ENCODE measurements at places on chromosomes 6 and 20.

GRCh38 chr6:158648682-158649131 lies 1.1 kb upstream of the SYTL3 start:
- DNase-seq: no peak

DNA sequence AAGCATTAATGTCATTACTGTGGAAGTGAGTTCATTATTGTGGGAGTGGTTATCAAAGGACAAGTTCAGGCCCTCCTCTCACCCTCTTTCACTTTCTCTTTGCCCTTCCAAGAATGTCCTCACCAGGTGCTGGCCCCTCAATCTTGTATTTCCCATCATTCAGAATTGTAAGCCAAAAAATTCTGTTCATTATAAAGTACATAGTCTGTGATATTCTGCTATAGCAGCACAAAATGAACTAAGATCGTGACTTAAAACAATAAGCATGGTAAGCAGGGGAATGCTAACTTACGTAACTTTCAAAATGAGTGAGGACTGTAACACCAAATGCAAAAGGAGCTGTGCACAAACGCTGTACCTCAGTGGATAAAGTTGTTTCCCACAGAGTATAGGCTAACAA lies 515.7 kb upstream of the BTBD3 start:
- DNase-seq: no peak

DNA sequence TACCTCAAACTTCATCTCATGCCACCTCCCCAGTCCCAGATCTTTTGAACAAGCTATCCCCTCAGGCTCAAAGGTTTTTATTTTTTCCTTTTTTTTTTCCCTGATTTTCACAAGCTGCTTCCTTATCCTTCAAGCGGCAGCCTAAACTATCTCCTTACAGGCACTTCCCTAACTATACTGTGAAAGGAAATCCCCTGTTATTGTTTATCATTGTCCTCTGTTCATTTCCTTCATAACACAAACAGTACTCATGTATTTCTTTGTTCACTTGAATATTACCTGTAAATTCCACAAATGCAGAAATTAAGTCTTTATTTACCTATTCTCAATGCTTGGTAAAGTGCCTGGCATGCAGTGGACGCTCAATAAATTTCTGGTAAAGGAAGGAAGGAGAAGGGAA lies 48.9 kb downstream of the ME1 start:
- DNase-seq: no peak

DNA sequence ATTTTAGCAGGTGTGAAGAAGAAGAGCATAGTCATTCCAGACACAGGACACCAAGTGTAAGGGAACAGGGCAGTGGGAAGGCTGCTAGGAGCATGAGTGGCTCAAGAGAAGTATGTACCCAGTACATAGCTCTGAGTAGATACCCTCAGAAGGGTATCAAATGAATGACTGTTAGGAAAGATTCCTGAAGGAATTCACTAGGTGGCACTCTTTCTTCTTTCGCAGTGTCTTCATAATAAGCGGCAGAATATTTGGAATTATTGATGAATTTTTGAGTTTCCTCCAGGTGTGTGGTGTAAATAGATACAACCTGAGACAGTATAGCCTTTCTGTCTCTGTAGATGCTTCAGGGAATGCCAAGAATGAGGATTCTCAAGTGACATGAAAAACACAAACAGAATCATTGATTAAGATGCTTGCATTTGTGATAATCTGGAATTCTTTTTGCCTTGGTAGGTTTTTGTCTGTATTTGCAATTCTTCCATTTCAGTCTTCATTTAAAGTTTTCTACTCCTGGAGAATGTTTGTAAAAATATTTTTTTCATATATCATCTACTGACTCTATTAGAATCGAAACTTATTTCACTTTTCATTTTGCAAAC lies 264.3 kb upstream of the RIMS1 start:
- peak; percentile 19 for DNase-seq

GRCh38 chr6:157460182-157460999 lies 79.4 kb downstream of the ZDHHC14 start:
- DNase-seq: no peak

- no peak for DNase-seq
Observed at GRCh38 chr20:14687313-14687712, 349.9 kb upstream of the FLRT3 start.

DNA sequence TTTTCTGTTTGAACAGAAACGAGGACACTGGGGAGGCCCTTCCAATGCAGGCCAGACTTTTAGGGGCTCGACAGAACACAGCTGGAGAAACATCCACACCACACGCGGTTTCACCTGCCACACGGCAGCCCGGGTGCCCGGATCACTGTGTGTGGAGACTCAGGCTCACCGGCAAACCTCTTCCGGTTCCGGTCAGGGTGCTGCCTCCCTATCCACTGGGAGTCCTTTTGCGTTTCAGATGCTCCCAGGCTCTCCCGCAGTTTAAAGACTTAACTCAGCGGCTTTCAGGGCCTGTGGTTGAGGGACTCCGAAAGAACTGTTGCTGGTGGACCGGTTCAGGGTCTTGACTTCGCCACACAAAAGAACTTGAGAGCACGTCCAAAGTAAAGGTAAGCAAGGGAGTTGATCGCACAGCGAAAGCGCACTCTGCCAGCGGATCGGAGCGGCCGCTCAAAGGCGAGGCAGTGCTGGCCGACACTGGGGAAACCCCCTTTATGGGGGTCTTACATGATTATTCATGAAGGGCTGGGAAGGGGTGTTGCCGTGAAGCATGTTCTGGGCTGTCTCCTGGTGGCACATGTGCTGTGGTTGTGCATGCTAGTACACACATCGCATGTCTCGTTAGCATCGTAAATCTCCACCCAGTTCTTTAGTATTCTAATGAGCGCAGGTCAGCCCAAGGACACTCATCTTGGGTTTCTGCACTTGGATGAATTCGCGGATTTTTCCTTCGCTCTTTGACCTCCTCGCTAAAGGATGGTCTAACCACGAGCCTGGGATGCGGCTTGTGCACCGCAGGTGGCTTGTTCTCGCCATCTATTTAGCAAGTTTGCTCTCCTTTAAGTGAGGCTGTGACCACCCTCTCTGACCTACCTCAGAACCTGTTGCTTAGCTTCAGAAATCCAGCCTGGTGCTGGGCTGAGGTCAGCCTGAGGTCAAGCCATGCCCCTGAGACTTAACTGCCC lies 180.3 kb downstream of the CDH26 start:
- DNase-seq: peak; percentile 81

DNA sequence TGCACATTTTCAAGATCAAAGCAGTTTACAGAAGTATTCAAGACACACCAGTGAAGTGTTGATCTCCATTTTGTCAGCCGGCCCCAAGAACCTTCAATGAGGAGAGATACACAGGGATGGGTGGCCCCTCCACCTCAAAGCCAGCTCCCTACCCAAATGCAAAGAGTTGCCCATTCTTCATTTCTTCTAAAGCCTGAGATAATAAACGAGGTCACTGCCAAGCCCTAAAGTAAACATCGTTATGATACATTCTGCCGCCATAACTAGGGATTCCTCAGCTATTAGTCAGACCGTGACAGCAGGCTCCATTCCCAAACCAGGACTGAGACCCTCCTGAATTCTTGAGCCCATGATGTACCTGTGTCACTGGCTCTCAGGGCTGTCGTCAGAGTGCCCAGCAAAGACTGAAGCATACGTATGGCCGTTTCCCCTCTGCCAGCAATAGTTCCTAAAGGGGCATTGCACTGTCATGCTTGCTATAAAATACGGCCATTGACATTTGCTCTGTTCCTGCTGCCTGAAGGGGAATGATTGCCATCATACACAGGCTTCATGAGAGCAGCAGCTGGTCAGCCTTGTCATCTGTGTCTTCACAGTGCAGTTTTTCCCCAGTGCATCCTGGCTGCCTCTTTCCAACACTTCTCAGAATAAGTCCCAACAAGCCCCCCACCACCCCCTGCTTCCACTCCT lies 41.7 kb downstream of the ISM1 start:
- DNase-seq: no peak

- no peak for DNase-seq
Observed at GRCh38 chr6:35163836-35164235, 22.7 kb upstream of the TCP11 start.

DNA sequence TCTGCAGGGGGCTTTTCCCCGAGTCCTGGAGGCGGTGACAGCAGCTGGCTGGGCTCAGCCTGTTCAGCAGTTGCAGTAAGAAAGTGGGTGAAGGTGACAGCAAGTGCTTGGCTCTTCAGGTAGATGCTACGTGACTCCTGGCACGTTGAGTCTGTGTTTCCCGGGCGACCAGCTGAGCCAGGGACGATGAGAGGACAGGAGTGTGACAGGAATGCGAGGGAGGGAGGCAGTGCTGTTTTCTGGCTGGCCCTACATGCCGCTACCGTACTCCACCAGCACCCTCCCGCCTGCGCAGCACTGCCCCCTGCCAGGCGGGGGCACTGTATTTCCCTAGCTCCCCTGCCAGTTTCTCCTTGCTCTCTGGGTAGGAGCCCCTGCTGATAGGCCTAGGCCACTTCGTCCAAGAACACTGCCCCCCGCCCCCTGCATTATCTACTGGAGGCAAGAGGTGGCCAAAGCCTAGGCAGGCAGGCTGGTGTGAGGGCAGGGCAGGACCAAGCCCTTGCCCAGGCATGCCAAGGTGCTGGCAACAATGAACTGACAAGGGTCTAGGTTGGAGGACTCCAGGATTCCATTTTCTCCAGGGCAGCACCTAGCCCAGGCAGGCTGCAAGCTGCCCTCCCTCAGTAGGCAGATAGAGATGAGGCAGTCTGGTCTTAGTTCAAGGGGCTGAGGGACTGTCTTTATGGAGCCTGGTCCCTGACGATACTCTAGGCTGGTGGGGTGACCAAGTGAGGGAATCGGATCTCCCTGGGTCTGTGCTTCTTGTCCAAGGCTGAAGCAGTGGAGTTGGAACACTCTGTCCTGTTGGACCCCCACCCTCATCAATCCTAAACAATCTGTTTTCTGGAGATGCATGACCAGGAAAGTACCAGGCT lies 19.2 kb downstream of the MRPS18A start:
- peak; percentile 93 for DNase-seq

DNA sequence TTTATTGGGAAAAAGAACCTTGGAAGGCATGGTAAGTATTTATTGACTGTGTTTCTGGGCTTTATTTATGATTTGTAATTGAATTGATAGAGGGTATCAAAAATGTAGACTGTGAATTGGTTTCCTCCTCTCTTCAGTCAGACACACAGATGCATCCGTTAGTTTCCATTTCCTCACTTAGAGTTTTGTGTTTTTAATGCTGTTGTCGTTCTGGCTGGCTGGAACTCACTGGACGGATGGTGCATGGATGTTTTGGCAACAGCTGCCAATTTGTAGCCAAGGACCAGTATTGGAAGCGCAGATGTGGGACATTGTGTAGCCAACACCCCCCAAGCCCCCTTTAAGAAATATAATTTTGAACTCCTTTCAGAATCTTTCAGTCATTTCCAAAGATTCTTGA lies 134.5 kb downstream of the JARID2 start:
- DNase-seq: no peak

DNA sequence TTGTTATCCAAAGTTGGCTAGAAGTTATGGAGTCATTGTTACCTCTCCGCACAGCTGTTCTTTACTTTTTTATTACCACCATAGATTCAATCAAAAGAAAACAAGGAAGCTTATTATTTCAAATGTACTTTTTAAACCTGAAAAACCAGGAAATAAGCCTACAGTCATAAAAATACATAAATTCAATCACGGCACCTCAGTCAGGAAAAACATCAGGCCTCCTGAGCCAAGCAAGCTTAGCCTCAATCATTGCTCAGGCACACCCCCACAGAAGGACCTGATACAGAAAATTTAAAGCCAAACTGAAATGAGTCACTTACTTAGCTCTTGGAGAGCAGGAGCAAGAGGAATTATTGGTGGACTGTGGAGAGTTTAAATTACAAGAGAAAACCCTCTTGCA lies 44.3 kb downstream of the MARCKS start:
- no peak for DNase-seq

- DNase-seq: no peak
Observed at GRCh38 chr6:96142142-96142541, 126.4 kb downstream of the FUT9 start.

DNA sequence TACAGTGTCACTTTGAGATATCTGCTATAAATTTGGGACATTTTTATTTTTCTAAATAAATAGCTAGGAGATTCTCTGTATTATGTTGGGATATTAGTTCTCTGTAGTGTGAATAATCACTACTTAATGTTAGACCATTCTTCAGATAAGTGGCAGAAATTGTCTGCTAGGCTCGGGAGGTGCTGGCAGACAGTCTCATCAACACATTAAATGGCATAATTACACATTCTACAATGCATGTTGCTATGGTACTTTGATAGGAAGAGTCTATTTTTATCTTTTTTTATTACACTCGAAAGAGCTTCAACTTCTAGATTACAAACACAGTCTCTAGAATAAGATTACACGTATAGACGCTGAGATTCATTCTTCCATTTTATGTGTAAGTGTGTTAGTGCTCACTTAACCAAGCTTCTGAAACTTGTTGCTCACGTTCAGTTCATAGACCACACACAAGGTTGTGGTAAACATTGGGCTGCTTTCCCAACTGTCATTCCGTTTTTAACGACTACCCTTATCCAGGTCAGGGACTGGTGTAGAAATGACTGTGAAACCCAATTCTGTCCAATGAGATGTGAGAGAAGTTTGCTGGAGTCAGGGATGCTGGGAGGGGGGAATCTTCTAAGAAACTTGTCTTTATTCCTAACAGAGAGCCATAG lies 78.6 kb downstream of the TPBG start:
- no peak for DNase-seq

DNA sequence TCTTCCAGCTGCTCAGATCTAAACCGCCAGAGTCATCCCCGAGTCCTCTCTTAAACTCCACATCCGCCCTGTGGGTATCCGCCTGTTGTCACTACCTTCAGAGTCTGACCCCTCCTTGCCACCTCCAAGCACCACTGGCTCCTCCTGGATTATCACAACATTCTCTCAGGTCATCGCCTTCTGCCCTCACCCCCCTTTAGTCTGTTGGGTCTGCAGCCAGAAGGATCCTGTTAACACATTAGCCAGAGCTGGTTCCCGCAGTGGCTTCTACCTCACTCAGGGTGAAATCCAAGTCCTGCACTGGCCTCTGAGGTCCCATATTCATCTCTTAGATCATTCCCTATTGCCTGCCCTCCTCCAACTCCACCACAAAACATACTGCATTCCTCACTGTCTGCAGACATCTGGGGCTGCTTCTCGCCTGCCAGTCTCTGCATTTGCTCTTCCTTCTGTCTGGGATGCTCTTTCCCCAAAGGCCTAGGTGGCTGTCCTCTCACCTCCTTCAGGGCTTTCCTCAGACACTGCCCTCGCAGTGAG lies 34.1 kb downstream of the TNXB start:
- no peak for DNase-seq

- DNase-seq: no peak
Observed at GRCh38 chr6:23635150-23635549, 490.9 kb upstream of the NRSN1 start.

GRCh38 chr6:40542175-40542764 lies 44.9 kb downstream of the LRFN2 start:
- no peak for DNase-seq

DNA sequence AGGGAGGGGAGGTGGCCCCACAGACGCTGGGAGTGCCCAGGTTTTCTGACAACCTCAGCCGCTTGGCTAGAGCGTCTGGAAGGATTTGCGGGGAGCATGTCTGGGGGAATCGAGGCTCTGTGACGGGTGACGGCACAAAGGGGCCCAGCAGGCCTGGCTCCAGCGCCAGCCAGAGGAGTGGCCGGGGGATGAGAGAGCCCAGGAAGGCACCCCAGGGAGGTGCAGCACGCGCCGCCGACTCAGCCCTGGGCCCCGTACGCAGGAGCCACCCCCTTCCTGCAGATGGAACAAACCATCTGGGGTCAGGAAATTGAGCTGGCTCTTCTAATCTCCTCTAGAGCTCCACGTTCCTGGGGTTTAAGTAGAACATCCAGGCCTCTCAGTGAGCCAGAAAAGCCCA lies 5.9 kb upstream of the SLCO4A1 start:
- peak; percentile 68 for DNase-seq

GRCh38 chr20:17895641-17896171 lies 72.9 kb downstream of the SNX5 start:
- DNase-seq: peak; percentile 68

- DNase-seq: no peak
Observed at GRCh38 chr6:118932421-118932820, 2.5 kb downstream of the MCM9 start.
